ENCODE measurements at places on chromosomes 4 and X.

- no peak for DNase-seq
Measured at GRCh38 chr4:8159537-8160232, 1.1 kb upstream of the ABLIM2 start.

GRCh38 chr4:33724685-33725084, 2519.6 kb downstream of the ARAP2 start:
- DNase-seq: no peak

DNA sequence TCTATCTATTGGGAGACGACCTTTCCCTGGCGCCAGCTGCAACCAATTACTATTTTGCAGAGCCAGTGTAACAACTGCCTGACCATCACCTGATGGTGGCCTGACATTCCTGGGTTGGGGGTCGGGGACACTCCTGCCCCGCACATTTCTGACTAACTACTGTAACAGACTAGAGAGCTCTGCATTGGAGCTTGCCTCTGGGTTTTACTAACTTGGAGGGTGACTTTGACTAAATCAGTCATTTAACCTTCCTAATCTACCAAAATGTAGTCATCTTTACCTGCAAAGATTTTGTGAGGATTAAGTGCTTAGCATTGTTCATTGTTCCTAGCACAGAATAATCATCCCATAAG, 37.5 kb upstream of the ABCG2 start:
- DNase-seq: no peak

GRCh38 chr4:156888762-156889161, 82.8 kb downstream of the PDGFC start:
- DNase-seq: no peak

DNA sequence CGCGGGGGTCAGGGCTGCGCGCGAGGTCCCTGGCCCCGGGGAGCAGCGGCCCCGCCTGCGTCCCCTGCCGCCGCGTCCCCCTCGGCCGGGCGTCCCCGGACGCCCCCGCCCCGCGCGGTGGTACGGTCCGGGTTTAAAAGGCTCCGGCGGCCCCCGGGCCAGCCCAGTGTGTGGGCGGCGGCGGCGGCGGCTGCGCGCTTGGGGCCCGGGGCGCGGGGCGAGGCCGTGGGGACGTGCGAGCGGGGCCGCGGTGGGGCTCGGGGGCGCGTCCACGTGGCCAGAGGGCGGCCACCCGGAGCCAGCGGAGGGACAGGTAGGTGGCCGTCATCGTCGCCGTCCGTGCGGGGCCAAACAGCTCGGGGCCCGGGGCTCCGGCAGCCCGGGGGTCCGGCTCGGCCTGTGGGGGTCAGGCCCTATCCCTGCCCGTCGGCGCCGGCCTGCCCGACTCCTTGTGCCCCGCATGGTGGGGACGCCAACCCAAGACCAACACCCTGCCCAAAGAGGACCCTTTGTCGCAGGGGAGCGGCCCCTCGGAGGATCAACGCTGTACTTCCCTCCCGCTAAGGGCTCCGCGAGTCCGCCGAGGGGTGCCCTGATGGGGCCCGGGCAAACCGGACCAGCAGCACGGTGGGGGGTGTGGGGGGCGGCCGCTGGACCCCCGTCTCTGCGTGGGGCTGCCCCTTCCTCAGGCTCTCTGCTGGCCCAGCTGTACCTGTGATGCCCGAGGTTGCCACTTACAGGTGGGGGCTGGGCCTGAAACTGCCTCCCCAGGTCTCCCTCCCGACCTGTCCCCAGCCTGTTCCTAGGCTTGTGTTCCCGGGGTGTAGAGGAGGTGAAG, at the start of gene PLXNA3:
TSS of gene PLXNA3 (plus strand) at position 166 of the 838 bp plus-strand sequence. CDS start 1,903 bp downstream, outside the sequence.
- DNase-seq: peak; percentile 62

DNA sequence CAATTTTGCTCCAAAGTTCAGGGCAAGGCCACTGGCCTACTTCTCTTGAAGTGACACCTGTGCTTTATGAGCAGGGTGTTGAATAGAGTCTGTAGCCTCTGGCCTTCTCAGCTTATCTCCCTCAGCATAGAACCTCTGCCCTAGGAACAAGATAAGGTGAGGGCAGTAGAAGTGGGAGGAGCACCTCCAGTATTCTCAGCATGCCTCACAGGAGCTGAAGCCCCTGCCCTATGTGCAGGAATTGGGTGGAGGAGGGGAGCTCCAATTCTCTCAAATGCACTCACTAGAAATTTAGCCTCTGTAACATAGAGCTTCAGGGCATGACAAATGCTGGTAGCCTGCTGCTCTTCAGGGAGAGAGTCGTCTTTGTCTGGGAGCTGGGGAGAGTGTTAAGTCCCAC, 479.3 kb downstream of the IL1RAPL1 start:
- DNase-seq: no peak

DNA sequence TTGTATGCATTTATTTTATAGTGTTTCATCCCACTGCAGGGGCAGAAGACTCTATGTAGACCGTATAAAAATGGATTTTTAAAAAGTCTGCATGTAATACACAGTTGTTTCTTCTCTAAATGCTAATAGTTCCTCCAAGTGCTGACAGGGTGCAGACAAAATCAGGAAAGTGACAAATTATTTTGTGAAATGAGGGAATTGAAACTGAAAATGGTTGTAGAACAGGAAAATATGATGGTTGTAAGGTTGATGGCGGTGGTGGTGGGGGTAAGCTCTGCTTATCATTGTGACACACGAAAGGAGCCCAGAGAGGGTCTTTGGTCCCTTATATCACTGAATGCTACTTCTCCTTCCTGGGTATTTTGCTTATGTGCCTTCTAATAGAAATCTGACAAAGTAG, 4.3 kb downstream of the IL15 start:
- no peak for DNase-seq

GRCh38 chr4:2702361-2702760, 53.8 kb downstream of the TNIP2 start:
- no peak for DNase-seq

DNA sequence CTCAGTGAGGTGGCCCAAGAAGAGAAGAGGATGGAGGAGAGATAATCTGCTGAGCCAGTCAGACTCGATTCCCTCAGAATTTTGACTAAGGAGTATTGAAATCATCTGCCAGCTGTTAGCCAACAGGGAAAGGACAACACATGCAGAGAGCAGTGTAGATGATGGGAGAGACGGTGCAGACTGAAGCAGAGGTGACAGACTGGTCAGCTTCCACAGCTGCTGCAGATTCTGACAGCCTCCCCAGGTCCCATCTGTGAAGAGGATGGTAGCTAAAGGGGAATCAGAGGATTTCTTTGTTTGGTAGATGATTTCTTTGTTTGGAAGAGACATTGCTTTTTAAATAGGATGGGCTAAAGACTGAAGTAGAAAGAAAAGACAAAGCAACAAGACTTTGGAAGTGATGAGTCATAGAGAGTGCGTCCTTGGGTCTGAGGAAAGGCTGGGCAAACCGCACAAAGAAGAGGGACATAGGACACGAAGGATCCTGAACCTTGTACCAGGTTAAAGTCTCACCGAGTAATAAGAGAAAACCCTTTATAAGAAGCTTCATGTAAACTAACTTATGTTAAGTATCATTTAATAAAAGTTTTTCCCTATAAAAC, 27.6 kb downstream of the INTU start:
- no peak for DNase-seq

DNA sequence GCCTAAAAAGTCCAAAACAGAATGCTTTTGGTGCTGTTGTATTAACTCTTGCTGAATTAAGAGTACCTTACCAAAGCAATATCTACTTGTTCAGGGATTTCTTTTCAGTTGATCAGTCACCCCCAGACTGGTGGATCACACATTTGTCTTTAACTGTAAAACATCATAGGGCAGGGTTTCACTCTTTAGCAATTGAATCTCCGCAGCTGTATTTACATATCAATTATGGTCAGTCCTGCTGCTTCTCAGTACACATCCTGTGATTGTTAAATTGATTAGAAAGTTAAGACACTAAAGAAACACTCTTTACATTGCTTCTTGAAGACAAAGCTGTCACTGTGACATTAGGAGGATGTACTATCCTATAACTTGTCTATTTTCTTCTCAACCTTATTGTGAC, 277.1 kb upstream of the ADGRL3 start:
- DNase-seq: no peak

- DNase-seq: no peak
Measured at GRCh38 chr4:169428376-169428775, 157.6 kb upstream of the SH3RF1 start.

Measured in activated CD4-positive, alpha-beta T cell treated with anti-CD3 and anti-CD28 coated beads, Interleukin-2, amount 50 U/mL, for 1 hour (primary cell).